Upper lobe of left lung (tissue), 6 donors: ENCODE measurements at places on chromosomes 2 and 18.

DNA sequence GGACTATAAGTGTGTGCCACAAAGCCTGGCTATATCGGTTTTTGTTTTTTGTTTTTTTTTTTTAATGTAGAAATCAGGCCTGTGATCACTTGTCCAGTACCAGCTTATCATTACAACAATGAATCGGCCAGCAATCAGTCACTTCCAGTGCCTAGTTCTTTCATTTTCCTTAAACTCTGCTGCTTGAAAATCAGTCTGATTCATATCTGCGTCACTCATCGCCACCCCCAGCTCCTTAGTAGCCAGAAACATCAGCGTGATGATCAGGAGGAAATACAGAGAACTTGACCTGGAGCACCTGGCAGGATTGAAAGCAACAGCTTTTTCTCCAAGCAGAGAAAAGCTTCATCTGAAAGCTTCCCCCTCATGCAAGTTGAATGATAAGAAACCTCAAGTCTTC is 75.4 kb downstream of the SPTBN1 start:
- DNase-seq: no peak

GRCh38 chr2:76870011-76870410 is 652.2 kb downstream of the LRRTM4 start:
- DNase-seq: no peak

DNA sequence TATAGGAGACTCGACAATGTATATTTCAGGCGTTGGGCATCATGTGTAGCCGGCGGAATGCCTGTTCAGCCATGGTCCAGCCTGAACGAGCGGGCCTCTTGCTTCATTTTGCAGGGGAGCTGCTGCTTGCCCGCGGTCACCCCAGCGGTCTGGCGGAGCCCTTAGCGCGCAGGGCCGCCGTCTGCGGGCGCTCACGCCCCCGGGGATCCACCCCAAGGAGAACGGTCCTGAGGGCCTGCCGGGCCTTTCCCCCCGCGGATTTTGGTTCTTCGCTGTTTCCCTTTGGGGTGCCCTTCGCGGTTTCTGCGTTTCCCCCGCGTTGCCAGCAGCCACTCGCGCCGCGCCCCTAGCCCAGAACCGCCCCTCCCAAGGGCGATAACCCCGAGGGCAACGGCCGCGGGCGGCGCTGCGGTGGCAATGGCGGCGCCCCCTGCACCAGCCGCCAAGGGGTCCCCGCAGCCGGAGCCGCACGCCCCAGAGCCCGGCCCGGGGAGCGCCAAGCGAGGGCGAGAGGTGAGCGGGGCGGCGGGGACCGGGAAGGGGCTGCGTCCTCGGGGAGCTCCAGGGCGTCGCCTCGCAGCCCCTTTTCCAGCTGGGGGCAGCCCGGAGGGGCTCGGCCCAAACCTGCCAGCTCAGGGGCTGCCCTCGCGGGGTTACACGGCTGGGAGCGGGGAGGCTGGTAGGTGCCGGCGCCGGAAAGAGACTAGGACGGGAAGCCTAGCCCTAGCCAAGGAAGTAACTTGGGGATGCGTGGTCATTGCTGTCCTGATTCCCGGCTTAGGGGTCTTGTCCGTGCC is at the start of gene MFSD2B:
TSS of gene MFSD2B (plus strand) at position 406 of the 797 bp plus-strand sequence. CDS start at position 418, 12 bp downstream.
- DNase-seq: peak; percentile 84

DNA sequence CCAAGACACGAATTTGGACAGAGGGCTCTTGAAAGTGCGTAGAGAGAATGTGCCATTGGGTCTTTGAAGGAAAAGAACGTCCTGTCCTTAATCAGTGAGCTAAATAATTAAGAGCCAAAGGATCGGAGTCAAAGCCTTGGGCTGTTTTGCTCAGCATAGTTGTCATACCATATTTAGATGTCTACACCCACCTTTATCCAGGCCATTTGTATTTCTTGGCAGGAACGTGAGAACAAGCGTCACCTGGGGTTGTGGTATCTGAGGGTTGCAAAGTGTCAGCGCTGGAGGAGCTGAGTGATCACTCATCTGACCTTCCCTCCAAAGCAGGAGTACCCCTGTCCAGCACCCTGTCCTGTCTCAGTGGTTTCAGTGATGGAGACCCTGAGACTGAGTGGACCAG is 4.5 kb downstream of the LPIN1 start:
- no peak for DNase-seq

DNA sequence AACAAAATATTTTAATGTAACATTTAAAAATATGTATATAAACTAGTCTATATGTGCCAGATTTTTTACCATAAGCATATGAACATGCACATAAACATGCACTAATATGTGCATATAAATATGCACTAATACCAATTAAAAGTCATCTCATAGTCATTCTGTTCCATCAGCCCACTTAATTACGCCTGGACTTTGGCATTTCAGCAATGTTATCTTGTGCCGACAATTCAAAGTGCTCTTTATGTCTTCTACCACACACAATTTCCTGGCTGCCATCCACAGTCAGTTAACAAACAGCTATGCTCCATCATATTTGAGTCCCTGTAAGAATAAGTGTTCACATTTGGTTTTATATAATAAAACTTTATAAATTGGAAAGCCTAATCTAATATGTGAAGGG is 92.6 kb upstream of the TSPYL6 start:
- no peak for DNase-seq

GRCh38 chr2:96260387-96261260 is 5.2 kb downstream of the TMEM127 start:
- no peak for DNase-seq

GRCh38 chr18:4024702-4025101 is 430.4 kb downstream of the DLGAP1 start:
- no peak for DNase-seq

DNA sequence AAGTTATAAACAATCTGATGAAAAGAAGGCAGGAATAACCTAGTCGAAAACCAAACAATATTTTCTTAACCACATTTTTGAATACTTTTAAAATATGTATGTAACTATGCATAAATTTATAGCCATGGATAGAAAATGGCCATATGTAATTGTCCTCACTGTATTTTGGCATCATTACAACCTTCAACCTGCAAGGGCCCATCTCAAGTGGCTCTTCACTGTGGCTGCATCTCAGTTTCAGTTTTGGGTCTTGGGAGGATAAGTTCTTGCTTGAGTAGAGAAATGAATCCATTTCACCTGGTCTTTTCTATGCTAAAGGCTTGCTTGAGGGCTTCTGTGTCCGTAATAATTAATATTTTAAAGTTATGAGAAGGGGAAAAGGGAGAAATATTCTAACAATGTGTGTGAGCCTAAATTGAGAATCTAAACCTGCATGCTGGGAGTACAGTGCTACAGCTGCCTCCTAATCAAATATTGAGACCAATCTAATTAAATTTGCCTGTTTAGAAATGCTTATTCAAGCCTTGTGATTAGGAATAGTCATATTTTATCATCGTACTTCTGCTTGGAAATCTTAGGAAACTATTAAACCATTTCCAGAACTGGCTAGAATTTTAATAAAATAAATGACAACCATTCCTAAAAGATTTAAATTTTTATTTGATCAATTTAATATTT is 92.5 kb downstream of the EML4 start:
- no peak for DNase-seq

- no peak for DNase-seq
Observed at GRCh38 chr2:179429597-179429996, 165.0 kb upstream of the SESTD1 start.

DNA sequence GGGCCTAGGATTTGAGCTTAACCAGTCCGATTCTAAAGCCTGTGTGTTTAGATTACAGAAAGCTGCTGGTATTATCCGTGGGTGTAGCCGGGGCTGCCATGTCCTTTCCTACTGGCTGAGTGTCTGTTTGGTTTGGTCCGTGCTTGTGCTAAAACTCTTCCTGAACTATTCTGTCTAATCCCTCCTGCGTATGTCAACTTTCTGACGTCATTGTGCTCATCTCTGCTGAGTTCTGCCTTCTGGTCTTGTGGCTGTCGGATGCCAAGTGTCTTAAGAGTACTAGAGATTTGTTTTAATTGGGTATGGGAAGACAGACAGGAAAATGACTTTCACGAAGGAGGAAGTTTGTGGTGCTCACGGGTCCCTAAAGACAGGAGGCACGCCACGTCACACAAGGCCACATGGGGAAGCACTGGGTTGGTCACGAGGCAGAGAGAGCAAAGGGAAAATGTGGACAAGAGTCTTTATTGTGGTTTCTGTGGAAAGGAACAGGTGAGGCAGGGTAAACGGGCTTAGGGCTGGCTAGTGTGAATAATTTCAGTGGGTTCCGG is 31.8 kb upstream of the NTSR2 start:
- DNase-seq: no peak

- no peak for DNase-seq
Observed at GRCh38 chr2:6626401-6627012, 239.2 kb downstream of the CMPK2 start.

GRCh38 chr18:74500372-74500771 is 4.2 kb downstream of the CNDP2 start:
- DNase-seq: no peak

- no peak for DNase-seq
Observed at GRCh38 chr18:40935423-40935822, 1019.6 kb upstream of the PIK3C3 start.

DNA sequence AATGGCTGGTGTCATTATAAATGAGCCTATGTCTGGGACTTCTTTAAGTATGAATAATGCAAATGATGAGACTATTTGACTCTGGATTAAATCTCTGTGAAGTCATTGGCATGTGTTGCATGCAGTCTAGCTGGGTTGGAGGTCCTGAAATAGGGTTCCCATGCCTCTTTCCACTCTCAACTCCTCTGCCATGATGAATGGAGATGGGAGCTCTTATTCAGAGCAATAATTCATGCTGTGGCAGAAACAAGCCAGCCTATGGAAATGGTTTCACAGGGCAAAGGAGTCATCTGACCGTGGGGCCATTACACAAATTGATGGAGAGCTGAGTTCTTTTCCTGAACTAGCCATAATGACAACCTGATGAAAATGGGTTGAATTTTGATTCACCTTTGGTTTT is 15.5 kb upstream of the CCDC195 start:
- DNase-seq: no peak

- no peak for DNase-seq
Observed at GRCh38 chr2:103364177-103364576, 602.3 kb downstream of the TMEM182 start.

- DNase-seq: no peak
Observed at GRCh38 chr2:192459422-192459821, 264.7 kb upstream of the TMEFF2 start.

DNA sequence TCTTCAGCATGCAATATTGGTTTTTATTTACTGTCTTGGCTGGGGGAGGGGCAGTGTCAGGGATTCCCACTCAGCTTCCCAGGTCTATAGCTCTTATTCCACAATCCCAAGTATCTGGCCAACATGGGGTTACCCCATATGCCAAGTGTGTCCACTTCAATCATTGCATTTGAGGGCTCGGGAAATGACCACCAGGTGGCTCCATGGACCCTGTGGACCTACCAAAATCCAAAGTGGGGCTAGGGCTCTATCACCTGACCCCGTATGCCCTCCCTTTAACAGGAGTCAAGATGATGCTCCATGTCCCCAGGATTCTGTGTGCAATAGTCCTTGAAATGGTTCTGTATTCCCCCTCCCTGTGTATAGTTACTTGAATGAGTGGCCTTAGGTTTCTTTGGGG is 12.1 kb upstream of the TRAF3IP1 start:
- no peak for DNase-seq

GRCh38 chr2:169672406-169672805 is 21.8 kb downstream of the CFAP210 start:
- DNase-seq: no peak

- no peak for DNase-seq
Observed at GRCh38 chr2:111662771-111663470, 221.1 kb downstream of the ANAPC1 start.

- no peak for DNase-seq
Observed at GRCh38 chr2:63364866-63365265, 223.4 kb downstream of the WDPCP start.

DNA sequence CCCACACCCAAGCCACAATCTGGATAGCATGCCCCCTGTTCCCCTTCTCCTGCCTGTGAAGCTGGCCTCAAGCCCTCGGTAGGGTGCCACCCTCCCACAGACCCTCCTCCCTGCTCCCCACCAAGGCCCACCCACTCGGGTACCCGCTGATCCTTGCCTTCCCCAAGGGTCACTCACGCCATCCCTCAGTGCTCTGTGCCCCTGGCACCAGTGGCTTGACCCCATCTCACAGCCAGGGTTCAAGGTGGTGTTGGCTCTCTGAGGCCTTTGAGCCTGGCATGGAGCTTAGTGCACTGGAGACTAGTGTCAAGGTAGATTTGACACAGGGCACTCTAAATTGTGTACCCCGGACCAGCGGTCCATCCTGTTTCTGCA is 11.9 kb downstream of the ADRA2B start:
- DNase-seq: peak; percentile 15

GRCh38 chr2:223470602-223471001 is 131.6 kb downstream of the SCG2 start:
- no peak for DNase-seq

DNA sequence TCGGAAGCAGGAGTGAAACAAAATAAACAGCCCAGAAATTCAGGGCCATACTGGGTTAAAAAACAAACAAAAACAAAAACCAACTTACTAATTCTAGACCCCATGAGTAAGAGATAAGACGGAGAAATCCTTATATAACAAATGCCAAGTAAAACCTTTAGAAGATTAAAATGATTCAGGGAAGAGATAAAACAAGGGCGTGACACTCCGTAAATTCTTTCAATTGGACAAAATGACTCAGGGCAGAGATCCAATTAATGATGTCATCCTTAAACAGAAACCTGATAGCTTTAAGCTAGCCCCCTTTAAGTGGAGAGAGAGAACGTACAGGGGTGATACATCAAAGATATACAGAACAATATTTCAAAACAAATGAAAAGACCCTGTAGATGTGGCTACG is 317.4 kb downstream of the NBAS start:
- DNase-seq: no peak

- no peak for DNase-seq
Observed at GRCh38 chr18:9211955-9212354, 75.4 kb downstream of the ANKRD12 start.

DNA sequence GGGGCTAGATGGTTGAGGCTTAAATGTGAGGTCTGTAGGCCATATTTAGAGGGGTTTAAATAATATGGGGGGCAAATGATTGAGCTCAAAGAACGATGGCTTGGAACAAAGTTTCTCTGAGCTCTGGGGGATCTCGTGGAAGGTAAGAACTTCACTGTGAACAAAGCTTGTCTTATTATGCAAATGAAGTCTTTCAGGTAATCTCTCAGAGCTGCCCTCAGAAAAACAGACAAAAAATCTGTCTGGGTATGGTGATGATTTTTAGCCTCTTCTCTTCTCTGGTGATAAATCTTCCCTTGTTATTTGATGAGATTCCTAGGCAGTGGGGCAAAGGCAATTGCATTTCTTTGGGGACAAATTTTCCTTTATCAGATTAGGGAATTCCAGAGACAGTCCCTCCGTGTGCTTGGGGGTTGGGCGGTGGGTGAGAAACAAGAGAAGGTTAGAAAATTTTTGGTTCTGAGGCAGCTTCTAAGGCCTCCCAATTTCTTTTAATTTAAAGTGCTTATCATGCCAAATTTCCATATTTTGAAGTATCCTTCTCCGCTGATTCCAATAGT is 760.4 kb downstream of the TSN start:
- DNase-seq: no peak
